ENCODE measurements at places on chromosomes 7 and 10. TPM values are rescaled to one million over a fixed set of nuclear protein-coding genes. Genes with fewer than 3 reads are reported as not detected.

The GTF2I gene
- 374 TPM for total RNA-seq

The OPN1SW gene
- total RNA-seq = not detected

The VSTM2A gene
- not detected for total RNA-seq

DNA sequence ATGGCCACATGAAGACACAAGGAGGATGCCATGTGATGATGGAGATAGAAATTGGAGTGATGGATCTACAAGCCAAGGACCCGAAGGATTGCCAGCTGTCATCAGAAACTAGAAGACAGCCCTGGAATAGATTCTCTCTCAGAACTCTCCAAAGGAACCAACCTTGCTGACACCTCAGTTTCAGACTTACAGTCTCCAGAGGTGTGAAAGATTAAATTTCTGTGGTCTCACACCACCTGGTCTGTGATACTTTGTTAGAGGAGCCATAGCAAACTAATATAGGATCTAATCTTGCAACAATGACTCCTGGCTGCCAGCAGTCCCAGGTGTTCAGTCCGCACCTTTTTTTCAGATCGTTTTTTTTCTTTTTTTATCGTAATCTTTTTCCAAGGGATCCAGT, 647.3 kb upstream of the GHITM start:
- no peak for DNase-seq
- no peak overlapping the region for H3K4me3 ChIP-seq
- no peaks in the 10 kb centered on the region for H3K27me3 ChIP-seq
- H3K36me3 ChIP-seq = no peaks in the 10 kb centered on the region

- no peaks in the 10 kb centered on the region for H3K27me3 ChIP-seq
- H3K4me1 ChIP-seq = peaks cover 4% of the 10 kb centered on the region
- no peak overlapping the region for H3K4me3 ChIP-seq
- no peak overlapping the region for H3K27ac ChIP-seq
- no peaks in the 10 kb centered on the region for H3K36me3 ChIP-seq
Observed at GRCh38 chr7:115775981-115776380, 254.6 kb downstream of the TFEC start.

The PPP1R17 gene
- total RNA-seq = not detected

The FXYD4 gene
- total RNA-seq = not detected

- DNase-seq = no peak
- no peaks in the 10 kb centered on the region for H3K36me3 ChIP-seq
- no peak overlapping the region for H3K4me3 ChIP-seq
- H3K27me3 ChIP-seq = no peaks in the 10 kb centered on the region
- H3K27ac ChIP-seq = no peak overlapping the region
Observed at GRCh38 chr7:105399043-105399725, 10.5 kb upstream of the SRPK2 start.

DNA sequence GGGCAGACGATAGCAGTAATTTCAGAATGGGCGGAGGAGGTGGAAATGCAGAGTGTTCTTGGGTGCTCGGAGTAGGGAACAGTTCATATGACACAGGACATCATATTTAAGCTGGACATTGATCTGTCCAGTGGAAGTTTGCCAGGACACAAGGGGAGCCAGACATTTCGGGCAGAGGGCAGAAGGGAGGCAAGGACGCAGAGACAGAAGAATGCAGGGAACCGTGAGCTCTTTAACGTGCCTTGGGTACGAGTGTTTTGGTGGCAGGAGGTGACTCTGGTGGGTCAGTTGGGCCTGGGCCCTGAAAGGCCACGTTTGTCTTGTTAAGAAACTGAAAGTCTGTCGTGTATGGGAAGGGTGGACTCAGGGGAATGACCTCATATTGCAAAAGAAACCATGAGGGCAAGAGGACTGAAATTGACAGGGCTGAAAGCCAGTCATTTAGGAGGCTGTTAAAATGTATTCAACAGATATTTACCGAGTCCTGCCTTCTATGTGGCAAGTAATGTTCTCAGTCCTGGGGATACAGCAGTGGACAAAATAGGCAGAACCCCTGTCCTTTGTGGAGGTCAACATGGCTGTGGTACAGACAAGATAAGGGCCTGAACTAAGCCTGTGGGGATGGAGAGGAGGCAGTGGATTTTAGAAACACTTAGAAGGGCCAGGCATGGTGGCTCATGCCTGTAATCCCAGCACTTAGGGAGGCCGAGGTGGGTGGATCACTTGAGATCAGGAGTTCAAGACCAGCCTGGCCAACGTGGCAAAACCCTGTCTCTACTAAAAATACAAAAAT, 2.2 kb downstream of the OPTN start:
- H3K36me3 ChIP-seq = no peaks in the 10 kb centered on the region
- no peak for DNase-seq
- no peak overlapping the region for H3K27ac ChIP-seq
- no peak overlapping the region for H3K4me3 ChIP-seq
- H3K4me1 ChIP-seq = 0 out of 2 replicates have a peak, but pooled peaks cover 3% of the 10 kb centered on the region

DNA sequence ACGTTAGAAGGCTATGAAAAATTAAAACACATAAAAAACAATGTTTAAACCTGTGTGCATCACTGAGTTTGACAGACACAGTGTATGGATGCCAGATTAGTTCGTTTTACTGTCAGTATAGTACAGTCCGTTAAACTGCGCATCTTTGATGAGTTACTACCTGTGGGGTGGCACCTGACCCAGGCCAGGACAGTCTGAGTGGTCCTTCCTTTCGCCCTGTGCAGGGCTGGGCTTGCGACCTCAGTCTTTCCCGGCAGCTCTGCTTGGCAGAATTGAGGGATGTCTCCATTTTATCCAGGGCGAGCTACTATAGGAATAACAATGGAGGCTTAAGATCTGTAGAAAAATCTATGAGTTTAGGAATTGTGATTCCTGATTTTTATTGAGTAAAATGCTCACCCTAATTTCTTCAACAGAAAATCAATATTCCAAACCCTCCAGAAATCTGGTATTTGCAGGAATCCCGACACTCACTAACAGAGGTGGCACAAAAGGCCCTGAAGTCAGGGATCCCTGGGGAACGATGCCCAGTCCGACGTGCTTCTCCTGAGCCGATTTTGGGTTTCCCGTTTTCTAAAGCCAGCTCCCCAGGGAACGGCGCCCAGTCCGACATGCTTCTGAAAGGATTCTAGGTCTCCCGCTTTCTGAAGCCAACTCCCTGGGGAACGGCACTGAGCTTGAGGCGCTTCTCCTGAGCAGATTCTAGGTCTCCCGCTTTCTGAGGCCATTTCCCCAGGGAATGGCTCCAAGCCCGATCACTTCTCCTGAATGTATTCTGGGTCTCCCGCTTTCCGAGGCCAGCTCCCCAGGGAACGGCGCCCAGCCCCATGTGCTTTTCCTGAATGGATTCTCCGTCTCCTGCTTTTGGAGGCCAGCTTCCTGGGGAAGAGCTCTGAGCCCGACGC, 377.6 kb downstream of the DNAJB6 start:
- no peak overlapping the region for H3K27ac ChIP-seq
- no peaks in the 10 kb centered on the region for H3K36me3 ChIP-seq
- peaks cover 78% of the 10 kb centered on the region for H3K27me3 ChIP-seq
- H3K4me1 ChIP-seq = no peaks in the 10 kb centered on the region
- no peak for DNase-seq
- no peak overlapping the region for H3K4me3 ChIP-seq

The DEPP1 gene
- total RNA-seq = 15.1 TPM

DNA sequence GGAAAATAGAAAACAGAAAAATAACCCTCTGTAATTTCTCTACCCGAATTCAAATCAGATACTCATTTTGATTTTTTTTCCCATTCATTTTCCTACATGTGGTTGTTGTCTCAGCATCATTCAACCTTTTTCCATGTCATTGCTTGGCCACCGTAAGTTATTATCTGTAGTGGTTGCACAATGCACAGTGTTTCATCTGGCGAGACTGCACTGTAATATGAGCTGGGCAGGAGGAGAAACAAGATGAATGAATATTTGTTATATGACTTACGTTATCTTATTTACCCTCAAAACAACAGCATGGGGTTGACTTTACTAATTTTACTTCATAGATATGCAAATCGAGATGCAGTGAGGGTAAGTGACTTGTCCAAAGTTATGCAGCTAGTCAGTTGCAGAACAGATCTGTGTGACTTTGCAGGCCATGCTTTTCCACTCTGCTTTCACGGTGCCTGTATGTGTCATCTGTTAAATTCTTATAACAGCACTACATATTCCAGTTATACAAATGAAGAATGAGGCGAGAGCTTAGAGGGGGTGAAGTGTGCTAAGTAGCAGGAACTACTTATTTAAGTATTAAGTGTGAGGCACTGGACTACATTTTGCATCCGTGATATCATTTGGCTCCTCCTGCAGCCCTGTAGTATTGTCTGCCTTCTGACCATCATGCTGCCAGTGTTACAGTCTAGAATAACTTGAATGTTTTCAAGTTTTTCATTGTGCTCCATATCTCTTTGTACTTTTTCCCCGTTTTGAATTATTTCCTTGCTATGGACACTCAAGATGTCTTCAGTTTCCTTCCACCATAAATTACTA, 56.7 kb downstream of the ZMYND11 start:
- DNase-seq = no peak
- no peaks in the 10 kb centered on the region for H3K36me3 ChIP-seq
- no peak overlapping the region for H3K4me3 ChIP-seq
- no peaks in the 10 kb centered on the region for H3K4me1 ChIP-seq

DNA sequence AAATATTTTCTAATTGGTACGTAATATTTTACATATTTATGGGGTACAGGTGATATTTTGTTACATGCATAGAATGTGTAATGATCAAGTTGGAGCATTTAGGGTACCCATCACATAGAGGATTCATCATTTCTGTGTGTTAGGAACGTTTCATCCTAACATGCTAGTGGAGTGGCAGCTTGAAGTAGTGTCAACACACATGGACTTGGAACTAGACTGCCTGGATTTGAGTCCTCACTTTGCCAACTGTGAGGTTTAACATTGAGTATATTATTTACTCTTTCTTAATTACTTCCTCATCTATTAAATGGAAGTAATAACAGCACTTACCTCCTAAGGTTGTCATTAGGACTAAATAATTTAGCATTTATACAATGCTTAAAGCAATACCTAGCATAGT, 241.9 kb downstream of the PLXDC2 start:
- no peaks in the 10 kb centered on the region for H3K36me3 ChIP-seq
- no peaks in the 10 kb centered on the region for H3K27me3 ChIP-seq
- H3K4me3 ChIP-seq = no peak overlapping the region
- DNase-seq = no peak
- no peak overlapping the region for H3K27ac ChIP-seq

The CLCN1 gene
- total RNA-seq = not detected

GRCh38 chr10:62540389-62540788, 166.2 kb downstream of the ZNF365 start:
- no peak for DNase-seq
- no peak overlapping the region for H3K27ac ChIP-seq
- H3K36me3 ChIP-seq = no peaks in the 10 kb centered on the region
- no peaks in the 10 kb centered on the region for H3K4me1 ChIP-seq
- no peaks in the 10 kb centered on the region for H3K27me3 ChIP-seq

DNA sequence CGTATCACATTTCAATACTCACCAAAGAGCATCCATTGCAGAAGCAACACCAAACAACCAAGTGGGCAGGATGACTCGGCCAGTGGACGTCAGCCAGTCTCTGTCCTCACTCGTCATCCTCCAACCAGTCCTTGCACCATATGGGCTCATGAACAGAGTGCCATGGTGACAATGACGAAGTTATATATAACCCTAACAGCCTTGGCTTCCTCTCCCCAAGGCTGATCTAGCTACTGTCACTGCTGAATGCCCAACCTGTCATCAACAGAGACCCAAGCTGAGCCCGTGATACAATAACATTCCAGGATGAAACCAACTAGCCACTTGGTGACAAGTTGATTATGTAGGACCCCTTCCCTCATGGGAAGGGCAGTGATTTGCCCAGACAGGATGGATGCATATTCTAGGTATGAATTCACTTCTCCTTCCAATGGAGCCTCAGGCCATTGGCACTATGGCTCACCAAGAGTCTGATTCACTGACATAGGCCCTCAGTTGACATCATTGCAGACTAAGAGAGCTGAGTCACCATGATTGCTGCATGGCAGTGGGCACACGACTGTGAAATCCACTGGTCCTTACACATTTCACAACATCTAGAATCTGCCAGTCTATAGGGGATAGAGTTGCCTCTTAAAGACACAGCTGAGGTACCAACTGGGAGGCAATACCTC, 26.3 kb upstream of the PPIF start:
- no peaks in the 10 kb centered on the region for H3K36me3 ChIP-seq
- no peak overlapping the region for H3K4me3 ChIP-seq
- peaks cover 76% of the 10 kb centered on the region for H3K4me1 ChIP-seq
- peak; percentile 98 for DNase-seq
- peak overlapping the region; percentile 77 for H3K27ac ChIP-seq
- no peaks in the 10 kb centered on the region for H3K27me3 ChIP-seq

The CYP2C9 gene
- total RNA-seq = not detected

GRCh38 chr7:65746398-65746669, 126.5 kb upstream of the VKORC1L1 start:
- no peak overlapping the region for H3K4me3 ChIP-seq
- no peak overlapping the region for H3K27ac ChIP-seq
- H3K4me1 ChIP-seq = peaks cover 10% of the 10 kb centered on the region
- DNase-seq = no peak
- no peaks in the 10 kb centered on the region for H3K27me3 ChIP-seq
- H3K36me3 ChIP-seq = no peaks in the 10 kb centered on the region

GRCh38 chr7:133753513-133753912, 373.6 kb upstream of the LRGUK start:
- no peaks in the 10 kb centered on the region for H3K27me3 ChIP-seq
- no peak overlapping the region for H3K27ac ChIP-seq
- H3K4me1 ChIP-seq = peaks cover 7% of the 10 kb centered on the region
